ENCODE measurements at places on chromosomes 1 and 21.

DNA sequence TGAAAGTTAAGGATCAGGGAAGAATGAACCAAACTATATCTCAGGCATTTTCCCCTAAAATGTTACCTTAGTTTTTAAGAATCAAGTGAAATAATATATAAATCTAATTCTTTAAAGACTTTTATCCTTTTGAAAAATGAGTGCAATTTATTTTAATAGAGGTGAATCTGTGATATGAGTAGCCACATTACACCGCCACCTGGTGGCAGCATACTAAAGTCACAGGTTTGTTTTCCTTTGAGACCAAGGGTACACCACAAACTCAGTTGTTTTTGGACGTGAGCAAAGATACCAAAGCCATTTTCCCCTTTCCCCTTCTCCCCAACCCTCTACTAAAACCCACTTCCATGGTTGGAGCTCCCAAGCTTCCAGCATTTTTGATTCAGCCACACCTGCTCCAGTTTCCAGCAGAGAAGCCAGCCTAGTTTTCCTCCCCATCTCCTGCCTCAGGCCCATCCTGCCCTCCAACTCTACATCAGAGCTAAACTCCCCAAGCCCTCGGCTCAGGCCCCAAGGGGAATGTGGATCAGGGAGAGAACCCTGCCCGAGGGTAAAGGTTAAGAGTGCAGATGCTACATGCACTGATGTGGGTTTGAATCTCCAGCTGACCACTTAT lies 22.9 kb upstream of the LDLRAP1 start:
- peak; percentile 66 for DNase-seq

DNA sequence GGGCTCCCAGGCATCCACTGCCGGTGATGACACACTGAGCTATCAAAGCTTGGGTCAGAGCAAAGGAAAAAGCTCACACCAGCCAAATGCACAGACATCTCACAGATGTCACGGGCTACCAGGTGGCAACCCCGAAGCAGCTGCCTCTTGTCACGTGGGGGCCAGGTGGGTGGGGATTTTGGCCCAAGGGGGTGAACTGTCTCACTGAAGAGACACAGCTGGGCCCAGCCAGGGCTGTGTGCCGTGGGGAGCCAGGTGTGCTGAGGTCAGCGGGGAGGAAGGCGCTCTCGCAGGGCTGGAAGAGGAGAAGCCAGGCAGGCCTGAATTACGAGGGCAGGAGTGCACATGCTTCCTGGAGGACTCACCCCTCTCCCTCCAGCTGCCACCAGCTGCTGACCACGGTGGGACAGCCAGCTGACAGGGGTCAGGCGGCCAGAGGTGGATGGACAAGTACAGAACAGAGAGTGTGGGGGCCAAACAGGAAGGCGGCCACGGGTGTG lies 32.4 kb downstream of the KCNN3 start:
- no peak for DNase-seq

DNA sequence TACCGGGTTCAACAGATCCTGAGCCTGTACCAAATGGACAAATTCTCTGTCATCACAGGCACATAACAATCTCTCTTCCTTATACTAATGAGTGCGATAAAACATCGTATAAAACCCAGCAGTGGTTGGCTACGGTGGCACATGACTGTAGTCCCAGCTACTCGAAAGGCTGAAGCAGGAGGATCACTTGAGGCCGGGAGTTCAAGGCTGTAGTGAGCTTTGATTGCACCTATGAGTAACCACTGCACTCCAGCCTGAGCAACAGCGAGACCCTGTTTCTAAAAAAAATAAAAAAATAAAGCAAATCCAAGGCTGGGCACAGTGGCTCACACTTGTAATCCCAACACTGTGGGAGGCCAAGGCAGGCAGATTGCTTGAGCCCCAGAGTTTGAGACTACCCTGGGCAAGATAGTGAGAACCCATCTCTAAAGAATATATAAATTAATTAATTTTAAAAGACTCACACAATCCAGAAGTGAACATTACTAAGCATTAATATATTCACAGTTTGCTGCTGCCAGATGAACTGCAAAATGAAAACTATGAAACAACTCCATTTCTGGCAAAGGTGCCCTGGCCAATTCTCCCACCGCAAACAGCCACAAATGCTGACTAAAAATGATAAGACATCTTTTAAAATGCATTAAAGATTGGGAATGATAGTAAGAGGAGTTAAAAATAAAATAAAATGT lies 13.1 kb downstream of the ZBTB17 start:
- no peak for DNase-seq

DNA sequence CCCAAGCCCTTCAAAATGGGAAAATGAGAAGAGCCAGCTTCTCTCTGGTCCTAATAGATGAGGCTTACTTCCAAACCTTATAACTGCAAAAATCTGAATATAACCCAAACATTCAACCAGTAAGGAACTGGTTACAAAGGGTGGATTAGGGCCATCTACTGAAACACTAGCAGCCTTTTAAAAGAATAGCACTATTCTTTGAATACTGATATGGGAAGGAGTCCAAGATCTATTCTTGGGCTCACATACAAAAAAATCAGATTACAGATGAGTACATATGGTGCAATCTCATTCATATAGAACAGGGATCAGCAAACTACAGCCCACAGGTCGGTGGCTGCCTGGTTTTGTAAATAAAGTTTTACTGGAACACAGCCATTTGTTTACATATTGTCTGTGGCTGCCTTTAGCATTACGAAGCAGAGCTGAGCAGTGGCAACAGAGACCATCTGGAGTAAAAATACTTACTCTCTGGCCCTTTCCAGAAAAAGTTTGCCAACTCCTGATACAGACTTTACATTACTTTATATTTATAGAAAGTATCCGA lies 167.7 kb downstream of the ZSCAN20 start:
- no peak for DNase-seq

GRCh38 chr1:214460304-214460916 lies 91.0 kb downstream of the PTPN14 start:
- DNase-seq, result no peak

- DNase-seq, result no peak
Observed at GRCh38 chr1:178412400-178412770, 84.4 kb downstream of the CLEC20A start.

DNA sequence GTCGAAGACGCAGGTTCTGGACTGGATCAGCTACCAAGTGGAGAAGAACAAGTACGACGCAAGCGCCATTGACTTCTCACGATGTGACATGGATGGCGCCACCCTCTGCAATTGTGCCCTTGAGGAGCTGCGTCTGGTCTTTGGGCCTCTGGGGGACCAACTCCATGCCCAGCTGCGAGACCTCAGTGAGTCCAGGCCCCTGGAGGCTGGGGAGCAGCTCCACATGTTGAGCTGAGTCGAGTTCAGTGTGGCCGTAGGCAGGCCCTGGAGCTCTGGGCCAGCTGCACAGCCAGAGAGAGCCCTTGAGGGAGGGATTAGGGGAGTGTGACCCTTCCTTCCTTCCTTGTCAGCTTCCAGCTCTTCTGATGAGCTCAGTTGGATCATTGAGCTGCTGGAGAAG lies 1.6 kb downstream of the ELF3 start:
- no peak for DNase-seq

DNA sequence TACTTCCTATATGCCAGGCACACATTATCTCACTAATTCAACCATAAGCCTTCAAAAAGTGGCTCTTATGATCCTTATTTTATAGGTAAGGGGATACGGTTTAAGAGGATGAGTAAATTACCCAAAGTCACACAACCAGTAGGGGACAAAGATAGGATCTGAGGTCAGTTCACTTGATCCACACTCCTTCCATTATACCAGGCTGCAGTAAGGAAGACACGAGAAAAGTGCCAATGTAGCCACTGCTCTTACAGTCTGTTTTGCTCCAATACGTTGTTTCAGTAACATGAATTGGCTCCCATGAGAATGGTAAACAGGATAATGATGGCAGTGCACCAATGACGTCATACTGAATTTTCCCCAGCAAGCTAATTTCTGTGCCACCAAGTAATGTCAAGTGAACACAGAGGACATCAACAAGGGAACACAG lies 15.4 kb upstream of the GUCA2A start:
- DNase-seq, result no peak

DNA sequence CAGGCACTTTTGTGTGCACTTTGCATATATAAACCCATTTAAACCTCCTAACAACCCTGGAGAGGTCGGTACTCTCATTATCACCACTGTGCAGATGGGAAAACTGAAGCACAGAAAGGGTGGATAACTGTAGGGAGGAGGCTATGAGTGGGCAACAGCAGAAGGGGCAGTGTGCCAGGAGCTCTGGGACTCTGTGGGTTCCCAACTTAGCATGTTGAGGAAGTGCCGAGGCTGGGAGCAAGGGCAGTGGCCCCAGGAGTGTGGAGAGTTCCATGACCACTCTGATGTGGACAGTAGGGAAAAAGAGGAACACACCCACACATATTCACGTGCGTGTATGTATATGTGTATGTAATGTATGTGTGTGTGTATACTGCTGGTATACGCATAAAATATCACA lies 25.7 kb upstream of the KCNC4 start:
- DNase-seq, result no peak

GRCh38 chr1:154351363-154352068 lies 26.2 kb downstream of the ATP8B2 start:
- no peak for DNase-seq

DNA sequence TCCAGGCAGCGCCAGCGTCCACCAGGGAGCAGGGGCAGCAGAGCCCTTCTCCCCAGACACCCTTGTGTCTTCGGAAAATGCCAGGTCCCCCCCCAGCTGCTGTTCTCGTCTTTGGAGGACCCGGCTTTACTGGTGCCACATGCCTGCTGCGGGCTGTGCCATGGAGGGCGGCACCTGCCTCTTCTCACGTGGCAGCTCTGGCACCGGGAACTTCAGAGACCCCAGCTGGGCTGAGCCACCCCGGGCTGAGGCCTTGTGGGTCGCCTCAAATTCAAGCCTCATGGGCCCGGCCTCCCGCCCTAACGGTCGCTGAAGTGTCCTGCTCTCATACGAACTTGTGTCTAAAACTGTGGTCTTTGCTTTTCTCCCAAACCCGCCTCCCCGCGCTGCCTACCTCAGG lies 27.0 kb upstream of the C1orf159 start:
- DNase-seq, result no peak

- peak; percentile 96 for DNase-seq
Observed at GRCh38 chr1:151945725-151946722, 36.7 kb upstream of the THEM4 start.

DNA sequence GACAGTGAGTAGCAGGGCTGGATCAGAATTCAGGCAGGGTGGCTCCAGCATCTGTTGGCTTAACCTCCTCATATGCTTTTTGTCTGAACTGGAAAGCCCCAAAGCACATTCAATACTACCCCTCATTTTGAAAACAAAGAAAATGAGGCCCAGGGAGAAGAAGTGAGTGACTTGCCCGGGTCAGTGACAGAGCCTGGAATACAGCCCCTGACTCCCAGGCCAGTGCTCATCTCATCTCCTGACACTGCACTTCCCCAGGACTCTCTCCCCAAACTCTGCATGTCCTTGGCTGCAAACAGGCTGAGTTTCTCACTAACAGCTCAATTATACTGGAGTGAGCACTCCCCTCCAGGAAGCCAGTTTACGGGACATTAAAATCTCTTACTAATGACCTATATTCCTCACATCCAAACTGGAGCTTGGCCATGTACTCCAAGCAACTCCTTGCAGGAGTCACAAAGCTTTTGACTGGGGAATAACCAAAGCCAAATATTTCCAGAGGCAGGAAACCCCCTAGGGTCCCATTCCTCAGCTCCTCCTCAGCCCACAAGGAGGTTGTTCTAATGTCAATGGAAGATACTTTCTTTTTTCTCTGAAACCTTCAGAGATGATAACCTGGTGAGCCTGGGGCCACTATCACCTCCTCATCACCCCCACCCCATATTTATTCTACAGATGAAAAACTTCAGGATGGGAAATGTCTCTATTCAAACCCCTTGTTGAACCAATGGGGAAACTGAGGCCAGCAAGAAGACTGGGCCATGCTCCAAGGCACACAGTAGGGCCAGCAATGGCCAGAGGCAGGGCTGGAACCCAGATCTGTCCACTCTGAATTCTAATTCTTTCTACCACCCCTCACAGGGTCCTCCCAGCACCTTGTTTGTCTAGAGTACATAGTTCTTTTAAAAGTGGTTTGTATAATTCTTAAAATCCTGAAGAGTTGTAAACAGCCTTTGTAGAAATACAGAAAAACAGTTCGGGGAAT lies 127.0 kb downstream of the PLPP3 start:
- peak; percentile 69 for DNase-seq

DNA sequence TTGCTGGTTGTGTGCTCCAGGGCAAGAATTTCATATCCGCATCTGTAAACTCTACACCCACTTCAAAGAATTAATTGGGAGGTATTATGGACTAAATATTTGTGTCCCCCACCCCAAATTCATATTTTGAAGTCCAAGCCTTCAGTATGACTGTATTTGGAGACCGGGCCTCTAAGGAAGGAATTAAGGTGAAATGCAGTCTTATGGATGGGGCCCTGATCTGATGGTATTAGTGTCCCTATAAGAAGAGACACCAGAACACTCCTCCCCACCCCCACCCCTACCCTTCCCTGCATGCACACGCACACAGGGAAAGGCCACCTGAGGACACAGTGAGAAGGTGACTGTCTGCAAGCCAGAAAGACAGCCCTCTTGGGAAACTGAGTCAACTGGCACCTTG lies 332.4 kb downstream of the RPS6KC1 start:
- DNase-seq, result no peak

- no peak for DNase-seq
Observed at GRCh38 chr1:32014948-32015273, 1.2 kb downstream of the KHDRBS1 start.

DNA sequence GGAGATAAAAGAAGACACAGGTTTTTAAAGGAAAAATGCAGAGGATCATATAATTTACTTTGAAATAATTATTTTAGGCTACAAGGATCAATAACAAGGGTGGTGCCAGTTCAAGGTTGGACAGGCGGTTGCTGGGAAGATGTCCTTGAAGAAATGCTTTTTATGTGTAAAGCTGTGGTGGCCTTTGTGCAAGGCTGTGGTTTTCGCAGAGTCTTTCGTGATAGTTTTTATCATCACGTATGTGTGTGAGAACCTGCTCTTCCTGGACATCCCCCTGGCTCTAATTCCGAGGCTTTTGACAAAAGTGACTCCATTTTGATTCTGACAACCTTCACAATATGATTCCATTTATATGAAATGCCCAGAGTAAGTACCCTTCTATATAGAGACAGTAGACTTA lies 85.8 kb upstream of the COG2 start:
- no peak for DNase-seq

- DNase-seq, result peak; percentile 78
Observed at GRCh38 chr1:160097911-160098851, at the start of gene IGSF8. TSS of gene IGSF8 (minus strand) at chr1:160098619. CDS start at chr1:160098472, 147 bp downstream.

DNA sequence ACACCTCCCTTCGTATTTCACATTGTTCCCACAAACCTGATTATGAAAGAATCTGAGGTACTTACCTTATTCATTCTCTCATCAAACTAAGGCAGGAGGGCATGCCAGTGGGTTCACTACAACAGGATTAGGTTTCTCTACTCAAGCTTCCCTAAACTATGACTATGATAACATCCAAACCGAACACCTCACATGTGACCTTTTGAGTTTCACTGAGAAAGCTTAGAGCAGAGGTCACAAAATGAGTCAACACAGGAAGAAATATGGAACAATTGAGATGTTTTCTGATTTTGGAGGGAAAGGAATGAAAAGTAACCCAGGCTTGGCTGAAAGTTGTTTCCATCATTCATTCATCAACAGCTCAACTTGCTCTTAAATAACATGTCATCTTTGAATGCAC lies 24.1 kb downstream of the UBR4 start:
- no peak for DNase-seq

- peak; percentile 36 for DNase-seq
Observed at GRCh38 chr1:78280626-78281025, 210.1 kb upstream of the PTGFR start.

- no peak for DNase-seq
Observed at GRCh38 chr1:38037221-38037939, 9.2 kb downstream of the POU3F1 start.
